ENCODE measurements at places on chromosomes 2 and 18.

GRCh38 chr2:39403311-39403710 is 33.8 kb downstream of the MAP4K3 start:
- DNase-seq, result no peak

DNA sequence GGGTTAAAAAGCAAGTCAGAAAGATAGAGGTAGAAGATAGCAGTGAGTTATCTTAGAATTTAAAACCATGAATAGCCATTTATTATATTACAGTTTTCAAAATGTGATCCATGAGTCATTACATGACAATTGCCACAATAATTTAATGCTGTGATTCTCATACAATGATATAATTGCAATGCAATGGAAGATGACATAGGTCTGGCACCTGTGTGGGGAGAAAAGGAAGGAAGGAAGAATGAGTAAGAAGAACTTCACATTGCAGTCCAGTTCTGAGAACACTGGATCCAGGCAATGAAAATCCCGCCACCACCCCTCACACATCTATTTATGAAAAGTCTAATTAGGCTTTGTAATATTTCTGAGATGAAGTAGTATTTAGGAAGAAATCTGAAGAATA is 738.1 kb upstream of the LINC00305 start:
- DNase-seq, result no peak

DNA sequence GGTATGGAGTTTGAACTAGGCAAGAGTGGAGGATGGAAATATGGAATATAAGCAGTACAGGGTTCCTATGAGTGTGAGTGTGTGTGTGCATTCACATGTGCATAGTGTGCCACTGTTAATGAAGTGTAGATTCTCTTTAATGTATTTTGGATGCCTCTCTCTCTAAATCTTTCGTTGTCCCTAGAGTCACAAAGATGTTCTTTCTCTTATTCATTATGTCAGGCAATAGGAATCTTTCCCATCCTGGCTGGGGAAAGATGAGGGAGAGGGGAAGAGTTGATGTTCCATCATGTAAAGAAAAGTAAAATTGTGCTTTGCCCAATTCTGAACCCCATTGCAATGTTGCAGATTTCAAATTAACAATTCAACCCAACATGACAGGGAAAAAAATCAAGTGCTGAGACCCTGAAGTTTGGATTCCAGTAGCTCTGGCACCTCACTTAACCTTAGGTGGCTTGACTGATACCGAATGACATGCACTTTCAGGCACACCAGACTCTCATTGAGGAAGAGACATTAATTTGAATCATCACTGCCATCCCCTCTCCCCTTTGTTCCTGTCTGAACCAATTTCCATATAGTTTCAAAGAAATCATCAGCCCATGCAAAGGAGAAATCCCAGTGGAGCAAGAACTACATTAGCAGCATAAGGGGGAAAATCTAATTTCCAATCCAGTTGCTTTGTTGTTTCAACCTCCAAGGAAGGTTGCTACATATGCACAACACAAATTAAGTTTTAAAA is 28.0 kb downstream of the KLF7 start:
- no peak for DNase-seq

DNA sequence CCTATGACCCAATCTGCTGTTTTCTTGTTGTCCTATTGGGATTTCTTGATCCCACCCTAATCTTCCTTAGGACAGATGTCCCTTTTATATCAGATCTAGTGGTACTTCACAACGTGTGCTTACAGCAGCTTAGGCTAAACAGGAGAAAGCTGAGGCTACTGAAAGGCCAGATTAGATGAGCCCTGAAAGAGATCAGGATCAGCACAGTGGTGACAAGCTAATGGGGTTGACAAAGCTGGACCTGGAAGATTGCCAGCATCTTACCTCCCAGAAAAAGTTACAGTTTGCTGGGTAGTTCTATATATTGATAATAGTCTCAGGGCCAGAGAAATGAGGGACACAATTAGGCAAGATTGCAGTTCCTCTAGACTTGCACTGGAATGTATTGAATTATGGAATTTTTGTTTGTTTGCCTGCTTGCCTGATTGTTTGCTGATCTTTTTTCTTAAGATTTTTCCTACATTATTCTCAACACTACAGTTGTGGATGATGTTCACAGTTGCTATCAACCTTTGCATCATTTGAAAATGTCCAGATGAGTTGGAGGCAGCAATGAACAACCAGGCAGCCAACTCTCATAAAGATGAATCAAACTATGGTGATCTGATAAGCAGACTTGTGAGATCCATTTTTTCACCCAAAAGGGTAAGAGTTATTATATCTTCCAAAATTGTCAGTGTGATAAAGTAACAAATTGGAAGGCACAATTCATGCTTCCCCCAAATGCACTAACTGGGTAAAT is 49.1 kb upstream of the PIK3C3 start:
- DNase-seq, result no peak

- peak; percentile 52 for DNase-seq
These were observed 108.7 kb downstream of the UXS1 start for GRCh38 chr2:106085181-106085940.

- DNase-seq, result peak; percentile 77
These were observed 46.1 kb upstream of the UBE2F start for GRCh38 chr2:237920673-237921072.

DNA sequence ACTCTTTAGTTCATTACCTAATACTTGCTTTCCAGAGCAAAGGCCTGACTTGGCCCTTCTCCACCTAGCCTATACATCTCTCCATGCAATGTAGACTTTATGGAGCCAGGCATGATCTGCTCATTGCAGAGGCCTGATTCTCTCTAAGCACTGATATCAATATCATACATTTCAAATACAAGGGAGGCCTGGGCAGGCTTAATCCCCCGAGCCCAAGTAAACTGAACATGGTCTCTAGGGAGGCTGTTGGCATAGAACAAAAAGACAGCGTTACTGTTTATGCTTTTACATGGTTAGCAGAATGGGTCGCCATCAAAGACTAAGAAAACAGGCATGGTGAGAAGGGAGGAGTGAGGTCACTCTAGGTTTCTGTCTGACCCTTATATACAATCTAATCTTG is 695.1 kb downstream of the ZEB2 start:
- DNase-seq, result no peak

- DNase-seq, result peak; percentile 23
These were observed 40.6 kb downstream of the DHX57 start for GRCh38 chr2:38835015-38835601.

DNA sequence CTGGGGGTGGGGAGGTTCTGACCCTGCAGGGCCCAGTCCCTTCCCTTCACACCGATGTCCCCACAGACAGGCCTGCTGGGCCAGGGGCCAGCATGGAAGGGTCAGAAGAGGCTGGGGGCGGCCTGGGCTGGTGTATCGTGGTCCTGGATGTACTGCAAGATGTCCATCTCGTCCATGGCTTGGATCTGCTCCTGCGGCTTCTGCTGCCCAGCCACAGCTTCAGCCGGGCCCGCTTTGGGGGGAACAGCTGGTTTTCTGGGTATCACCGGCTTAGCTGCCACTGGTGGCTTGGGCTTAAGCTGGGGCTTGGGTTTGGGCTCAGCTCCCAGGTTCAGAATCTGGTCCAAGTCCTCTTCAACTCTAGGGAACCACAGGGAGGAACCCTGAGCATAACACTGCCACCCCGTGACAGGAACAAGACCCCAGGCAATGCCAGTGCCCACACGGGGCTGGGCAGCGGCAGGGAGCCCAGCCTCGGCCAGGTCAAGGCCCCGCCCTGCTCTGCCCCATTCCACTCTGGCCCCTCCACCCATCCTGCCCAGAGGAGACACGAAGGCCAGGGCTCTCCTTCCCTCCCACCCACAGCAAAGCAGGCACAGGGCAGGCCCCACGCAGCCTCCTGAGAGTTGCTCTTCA is 31.9 kb downstream of the HS1BP3 start:
- no peak for DNase-seq

DNA sequence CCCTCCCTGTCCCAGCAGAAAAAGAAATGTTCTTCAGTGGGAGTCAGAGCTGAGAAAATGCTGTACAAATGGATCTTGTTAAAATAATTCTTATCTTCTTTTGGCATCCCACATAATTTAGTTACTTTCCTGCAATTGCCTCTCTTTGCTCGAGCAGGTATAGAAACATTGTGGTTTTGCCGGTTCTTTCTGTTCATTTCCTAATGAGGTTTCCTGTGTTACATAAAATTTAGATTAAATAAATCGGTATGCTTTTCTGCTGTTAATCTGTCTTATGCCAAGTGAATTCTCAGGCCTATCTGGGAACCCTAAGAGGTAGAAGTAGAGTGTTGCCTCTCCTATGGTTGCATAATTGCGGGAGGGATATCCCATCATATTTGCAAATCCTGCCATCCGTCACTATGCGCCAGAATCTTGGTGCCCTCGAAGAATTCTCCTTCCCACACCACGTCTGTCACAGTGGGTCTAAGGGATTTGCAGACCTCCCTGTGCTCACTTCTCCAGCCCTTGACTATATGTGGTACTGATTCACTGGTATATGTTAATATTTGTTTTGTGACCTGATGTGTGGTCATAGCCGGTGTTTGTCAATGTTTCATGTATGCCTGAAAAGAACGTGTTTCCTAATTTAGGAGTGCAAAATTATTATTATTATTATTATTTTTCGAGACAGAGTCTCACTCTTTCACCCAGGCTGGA is 12.2 kb upstream of the HDAC4 start:
- no peak for DNase-seq

GRCh38 chr2:147456779-147457178 is 388.1 kb upstream of the ACVR2A start:
- peak; percentile 3 for DNase-seq

DNA sequence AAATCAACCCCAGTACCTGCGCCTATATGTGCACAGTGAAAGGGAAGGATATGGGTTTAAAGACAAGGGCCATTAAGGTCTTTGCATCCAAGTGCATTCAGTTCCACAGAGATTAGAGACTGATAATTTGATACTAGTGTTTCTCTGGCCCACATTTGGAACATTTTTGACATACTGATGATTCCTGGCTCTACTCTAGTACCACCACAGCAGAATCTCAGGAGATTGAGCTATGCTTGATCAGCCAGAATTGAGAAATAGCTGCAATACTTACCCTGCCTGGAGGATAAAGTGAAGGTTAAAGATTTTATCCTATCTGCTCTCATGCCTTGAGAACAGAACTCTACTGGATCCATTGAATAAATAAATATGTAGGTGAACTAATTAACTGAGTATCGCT is 1267.8 kb downstream of the SUCLG1 start:
- peak; percentile 9 for DNase-seq

DNA sequence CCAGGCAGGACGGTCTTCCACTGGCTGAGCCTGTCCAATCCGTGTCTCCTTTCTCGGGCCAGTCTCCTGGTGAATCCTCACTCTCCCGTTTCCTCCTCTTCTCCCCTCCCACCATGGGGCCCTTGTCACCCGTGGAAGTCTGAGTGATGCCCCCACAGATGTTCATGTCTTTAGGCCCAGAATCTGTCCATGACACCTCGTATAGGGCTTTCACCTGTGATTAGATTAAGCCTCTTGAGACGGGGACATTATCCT is 193.5 kb downstream of the ZFP36L2 start:
- no peak for DNase-seq

- DNase-seq, result no peak
These were observed 26.2 kb downstream of the PHLPP1 start for GRCh38 chr18:62741584-62741983.

GRCh38 chr2:62506421-62506750 is 391 bp upstream of the TMEM17 start:
- no peak for DNase-seq

- peak; percentile 64 for DNase-seq
These were observed 22.0 kb downstream of the AP1S3 start for GRCh38 chr2:223815186-223815883.

DNA sequence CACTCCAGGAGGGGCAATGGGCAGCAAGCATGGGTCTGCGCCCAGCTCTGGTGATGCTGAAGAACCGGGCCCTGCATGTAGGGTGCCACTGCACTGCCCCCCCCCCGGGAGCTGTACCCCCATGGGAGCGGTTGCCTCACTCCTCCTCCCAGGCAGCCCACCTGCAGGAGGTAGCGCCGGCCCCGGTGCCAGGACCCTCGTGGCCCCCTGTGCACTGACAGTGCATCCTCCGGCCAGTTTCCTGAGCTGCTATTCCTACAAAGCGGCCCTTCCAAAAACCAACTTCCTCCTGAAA is 109.4 kb downstream of the ZNF516 start:
- no peak for DNase-seq

GRCh38 chr2:18149660-18150246 is 271.3 kb downstream of the KCNS3 start:
- peak; percentile 58 for DNase-seq

GRCh38 chr18:12239431-12239830 is 14.7 kb upstream of the CIDEA start:
- DNase-seq, result peak; percentile 32

DNA sequence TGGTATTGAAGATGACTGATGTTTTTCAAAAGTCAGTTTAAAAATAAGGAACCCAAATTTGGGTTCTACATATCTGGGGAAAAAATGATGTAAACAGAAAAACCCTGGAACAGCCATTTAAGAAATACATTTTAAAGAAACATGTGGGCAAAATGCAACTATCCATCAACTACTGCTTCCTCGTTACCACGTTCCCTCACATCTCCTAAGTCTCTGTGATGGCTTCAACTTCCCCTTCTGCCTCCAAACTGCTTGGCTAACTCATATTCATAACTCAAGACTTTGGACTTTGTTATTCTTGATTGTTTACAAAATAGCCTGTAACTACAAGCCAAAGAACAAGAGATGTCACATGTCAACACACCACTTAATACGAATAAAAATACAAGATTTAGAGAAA is 116.3 kb downstream of the DYM start:
- no peak for DNase-seq

DNA sequence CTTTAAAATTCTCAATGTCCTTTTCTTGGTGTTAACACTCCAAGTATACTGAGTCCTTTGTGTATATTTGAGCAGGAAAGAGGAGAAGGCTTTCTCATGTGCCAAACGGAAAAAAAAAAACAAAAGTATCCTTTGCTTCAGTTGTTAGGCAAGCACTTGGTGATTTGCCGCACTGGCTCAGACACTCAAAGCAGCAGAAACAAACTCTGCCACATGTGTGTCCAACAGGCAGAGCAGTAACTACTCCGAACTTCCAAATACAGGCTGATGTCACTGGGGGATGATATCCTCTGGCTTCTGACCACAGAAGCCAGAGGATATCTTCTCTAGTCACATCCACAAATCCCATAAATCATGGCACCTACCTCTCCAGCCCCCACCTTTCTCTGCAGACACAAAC is 108.0 kb upstream of the SALL3 start:
- peak; percentile 44 for DNase-seq
